ENCODE measurements at places on chromosomes 13 and 19.

DNA sequence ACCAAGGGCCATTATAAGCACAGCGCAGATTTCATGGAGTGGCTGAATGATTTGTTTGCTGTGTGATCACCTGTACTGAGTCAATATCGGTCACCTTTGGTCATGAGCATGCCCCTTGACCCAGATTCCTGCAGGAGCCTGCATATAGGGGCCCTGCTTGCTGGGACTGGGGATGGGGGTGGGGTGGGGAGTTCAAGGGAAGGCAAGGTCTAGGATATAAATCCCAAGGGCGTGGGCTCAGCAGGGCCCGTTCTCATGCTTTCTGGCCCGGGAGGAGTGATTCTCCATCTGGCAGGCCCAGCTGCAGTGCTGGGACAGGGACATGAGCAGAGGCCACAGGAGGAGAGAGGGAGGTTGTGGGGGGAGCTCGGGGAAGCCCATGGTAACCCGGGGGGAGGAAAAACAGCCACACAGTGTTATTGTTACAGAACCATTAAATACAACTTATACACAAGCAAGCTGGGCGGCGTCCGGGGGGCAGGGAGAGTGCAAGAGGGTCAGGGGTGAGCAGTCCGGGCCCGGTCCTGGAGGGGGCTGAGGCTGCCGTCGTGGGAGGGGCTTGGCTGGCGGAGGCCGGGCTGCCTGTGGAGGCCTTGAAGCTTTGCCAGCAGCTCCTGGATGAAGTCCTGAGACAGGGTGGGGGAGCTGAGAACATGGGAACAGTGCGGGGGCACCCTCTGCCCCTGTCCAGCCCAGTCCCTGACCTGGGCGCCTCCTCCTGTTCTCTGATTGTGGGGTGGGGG lies 5.2 kb downstream of the PPP1R14A start:
- DNase-seq: no peak

GRCh38 chr13:100382785-100383184 lies 205.8 kb downstream of the GGACT start:
- no peak for DNase-seq

- no peak for DNase-seq
These were observed 245.3 kb upstream of the HTR2A start for GRCh38 chr13:47142105-47142504.

DNA sequence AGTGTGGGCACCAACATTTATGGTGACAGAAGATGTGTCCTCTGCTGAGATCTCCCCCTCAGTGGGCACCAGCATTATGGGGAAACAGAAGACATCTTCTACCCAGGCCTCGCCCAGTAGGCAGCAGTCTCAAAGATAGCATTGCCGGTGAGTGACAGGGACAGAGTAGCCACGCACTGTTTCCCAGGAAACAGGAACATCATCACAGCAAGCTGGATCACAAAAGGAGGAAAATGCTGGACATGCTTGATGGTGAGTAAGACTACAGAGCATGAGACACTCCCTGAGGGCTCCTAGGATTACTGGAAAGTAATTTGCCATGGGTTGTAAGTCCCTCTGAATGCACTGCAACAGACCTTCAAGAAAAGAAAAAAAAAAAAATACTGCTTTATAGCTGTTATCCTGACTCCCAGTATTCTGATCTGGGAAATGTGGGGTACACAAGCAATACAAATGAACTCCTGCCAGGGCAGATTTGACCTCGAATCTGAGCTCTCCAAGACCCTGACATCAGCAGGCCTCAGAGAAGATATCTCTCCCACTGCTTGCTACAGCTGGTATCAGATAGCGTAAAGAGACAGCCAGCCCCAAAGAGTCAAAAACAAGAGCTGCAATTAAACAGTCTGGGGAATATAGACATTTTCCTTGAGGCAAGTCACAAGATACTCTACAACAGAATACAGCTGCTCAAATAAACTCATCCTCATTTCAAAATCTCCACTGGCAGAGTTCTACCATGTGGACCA lies 180.4 kb downstream of the RBM26 start:
- DNase-seq: no peak
